Kidney tubule cell (primary cell): ENCODE measurements at places on chromosomes 7 and 10.

DNA sequence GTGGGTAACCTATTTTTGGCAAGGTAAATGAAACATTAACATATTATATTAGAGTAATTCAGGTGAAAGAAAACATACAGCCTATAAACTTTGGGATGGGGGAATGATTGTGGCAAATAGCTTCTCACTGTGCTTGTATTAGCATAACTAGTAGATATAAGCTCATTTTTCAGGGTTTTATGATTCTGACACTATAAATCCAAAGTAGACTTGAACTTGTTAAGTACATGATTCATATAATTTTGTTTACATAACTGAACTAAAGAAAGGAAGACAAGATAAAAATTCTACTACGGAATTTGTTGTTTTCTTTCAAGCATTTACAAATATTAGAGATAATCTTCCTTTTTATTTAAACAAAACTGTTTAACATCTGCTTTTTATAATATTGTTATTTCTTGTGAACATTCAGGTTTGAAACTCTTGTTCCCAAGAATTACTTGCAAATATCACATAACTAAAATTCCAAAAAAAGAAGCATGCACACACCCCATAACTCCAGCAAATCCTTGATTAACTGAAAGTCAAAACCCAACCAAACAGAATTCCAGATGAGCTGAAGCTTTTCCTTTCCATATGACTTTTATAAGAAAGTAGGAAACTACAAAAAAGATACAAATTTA lies 142.3 kb downstream of the JAZF1 start:
- no peak for DNase-seq

GRCh38 chr7:42893346-42894240 lies 18.3 kb downstream of the C7orf25 start:
- no peak for DNase-seq

DNA sequence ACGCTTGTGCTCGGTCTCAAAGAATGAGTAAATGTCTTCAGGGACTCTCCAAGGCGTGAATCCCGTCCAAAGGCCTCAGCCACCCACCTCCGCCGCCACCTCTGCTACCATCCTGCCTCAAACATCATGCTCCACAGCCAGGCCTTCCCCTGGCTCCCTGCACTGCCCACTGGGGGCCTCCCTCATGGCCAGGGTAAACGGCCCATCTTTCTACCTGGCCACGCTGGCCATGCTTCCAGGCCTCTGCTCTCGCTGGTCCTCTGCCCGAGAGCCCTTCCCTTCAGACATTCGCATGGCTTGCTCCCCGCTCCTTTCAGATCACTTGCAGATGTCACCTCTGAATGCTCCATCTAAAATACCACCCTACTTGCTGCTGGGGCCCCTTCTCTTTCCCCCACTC lies 40.2 kb downstream of the ZNF783 start:
- DNase-seq = no peak

- no peak for DNase-seq
Observed at GRCh38 chr10:112000466-112000865, 183.1 kb downstream of the GPAM start.

DNA sequence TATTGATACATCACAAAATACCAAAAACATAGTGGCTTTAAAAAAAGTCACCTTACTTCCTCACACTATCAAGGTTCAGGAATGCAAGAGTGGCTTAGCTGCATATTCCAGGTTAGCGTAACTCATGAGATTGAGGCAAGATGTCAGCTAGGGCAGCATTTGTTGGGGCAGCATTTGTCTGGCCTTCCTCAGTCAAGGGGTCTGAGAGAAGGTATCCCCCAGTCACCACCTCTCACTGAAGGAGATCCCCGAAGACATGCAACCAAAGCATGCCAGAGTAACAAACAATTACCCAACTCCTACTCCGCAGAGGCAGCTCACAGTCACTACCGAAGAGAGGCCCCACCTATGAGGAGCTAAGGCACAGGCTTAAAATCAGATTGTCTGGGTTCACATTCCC lies 48.4 kb downstream of the C10orf71 start:
- DNase-seq = no peak

DNA sequence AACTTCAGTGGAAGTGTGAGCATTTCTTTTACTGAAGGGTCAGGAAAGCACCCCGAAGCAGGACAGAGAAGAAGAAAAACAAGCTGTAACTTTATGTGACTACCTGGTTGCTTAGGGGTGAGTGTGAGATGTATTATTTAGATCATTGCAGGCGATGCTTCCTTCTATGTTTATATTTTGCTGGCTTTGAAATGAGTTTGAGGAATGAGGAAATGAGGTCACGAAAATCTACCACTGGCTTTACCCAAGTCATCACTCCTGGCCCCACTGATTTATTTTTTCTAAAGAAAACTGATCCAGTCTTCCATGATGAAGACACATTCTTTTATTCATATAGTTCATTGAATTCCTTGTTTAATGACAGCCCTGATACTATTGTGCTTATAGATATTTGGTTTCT lies 716.6 kb upstream of the FZD8 start:
- peak; percentile 73 for DNase-seq

DNA sequence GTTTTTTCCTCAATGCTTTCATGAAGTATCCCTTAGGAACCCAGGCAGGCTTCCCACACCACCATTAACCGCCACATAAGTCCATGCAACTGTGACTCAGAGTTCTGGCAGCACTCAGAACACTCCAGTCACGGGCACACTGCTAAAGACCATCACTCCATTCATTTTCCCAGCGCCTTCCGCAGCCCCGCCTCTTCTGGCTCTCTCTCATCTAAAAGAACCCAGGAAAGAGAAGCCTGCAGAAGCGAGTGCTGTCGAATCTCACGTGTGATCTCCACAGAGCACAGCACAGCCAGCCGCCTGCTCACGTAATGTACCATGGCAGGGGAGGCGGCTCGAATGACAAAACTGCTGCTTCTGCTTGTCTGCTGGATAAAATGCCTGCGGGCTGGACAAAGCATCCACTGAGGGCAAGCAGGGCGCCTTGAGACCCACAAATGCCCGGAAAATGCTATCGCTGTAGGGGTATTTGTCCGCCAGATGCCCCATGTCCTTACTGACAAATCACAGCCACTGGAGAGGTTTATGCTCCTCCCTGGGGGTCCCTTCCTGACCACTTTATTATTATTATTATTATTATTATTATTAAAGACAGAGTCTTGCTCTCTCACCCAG lies 1.8 kb downstream of the PSMG3 start:
- peak; percentile 83 for DNase-seq

DNA sequence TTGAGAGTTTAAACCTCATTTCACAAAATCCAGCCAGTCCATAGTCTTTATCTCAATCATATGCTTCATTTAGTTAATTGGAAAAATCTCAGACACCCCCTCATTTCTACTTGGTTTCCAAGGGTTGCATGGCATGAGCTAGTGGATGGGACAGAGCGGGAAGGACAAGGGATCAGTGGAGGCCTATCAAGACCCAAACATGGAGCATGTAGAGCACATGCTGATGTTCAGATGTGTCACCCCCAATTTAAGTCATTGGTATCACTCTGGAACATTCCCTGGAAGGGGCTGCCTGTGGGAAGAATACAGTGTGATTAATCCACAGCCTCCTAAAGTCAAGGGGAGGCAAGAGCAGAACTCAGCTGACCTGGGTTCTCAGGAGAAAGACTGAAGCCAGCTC lies 2.3 kb downstream of the C10orf71 start:
- DNase-seq = no peak

GRCh38 chr7:141844256-141844655 lies 3.0 kb upstream of the PRSS37 start:
- DNase-seq = no peak

DNA sequence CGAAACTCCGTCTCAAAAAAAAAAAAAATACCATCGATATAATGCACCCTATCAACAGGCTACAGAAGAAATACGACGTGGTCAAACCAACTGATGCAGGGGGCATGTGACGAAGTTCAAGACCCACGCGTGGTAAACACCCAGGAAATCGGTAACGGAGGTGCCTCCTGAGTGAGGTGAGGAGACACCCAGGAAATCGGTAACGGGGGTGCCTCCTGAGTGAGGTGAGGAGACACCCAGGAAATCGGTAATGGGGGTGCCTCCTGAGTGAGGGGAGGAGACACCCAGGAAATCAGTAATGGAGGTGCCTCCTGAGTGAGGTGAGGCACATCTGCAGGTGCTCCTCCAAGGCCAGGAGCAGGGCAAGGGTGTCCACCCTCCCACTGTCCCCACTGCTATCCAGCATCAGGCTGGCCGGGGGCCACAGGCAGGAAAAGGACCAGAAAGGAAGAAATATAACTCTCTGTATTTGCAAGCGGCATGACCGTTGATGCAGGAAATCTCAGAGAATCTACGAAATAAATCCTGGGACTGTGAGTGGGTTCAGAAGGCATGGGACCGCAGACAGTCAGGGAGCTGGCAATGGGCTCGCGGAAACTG lies 10.7 kb upstream of the GPR146 start:
- no peak for DNase-seq

DNA sequence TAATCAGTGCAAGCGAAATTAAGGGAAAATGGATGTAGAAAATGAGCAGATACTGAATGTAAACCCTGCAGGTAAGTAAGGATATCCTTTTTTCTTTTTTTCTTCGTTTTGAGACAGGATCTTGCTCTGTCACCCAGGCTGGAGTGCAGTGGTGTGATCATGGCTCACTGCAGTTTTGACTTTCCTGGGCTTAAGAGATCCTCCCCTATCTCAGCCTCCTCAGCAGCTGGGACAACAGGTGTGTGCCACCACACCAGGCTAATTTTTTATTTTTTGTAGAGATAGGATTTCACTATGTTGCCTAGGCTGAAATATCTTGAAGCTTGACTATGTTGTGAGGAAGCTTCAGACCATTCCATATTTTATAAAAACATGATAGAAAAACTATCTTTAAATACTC lies 4.3 kb downstream of the PDCD4 start:
- no peak for DNase-seq

- no peak for DNase-seq
Observed at GRCh38 chr7:4645246-4645645, 36.8 kb upstream of the FOXK1 start.

GRCh38 chr10:119370972-119371703 lies 163.8 kb downstream of the GRK5 start:
- DNase-seq = no peak

DNA sequence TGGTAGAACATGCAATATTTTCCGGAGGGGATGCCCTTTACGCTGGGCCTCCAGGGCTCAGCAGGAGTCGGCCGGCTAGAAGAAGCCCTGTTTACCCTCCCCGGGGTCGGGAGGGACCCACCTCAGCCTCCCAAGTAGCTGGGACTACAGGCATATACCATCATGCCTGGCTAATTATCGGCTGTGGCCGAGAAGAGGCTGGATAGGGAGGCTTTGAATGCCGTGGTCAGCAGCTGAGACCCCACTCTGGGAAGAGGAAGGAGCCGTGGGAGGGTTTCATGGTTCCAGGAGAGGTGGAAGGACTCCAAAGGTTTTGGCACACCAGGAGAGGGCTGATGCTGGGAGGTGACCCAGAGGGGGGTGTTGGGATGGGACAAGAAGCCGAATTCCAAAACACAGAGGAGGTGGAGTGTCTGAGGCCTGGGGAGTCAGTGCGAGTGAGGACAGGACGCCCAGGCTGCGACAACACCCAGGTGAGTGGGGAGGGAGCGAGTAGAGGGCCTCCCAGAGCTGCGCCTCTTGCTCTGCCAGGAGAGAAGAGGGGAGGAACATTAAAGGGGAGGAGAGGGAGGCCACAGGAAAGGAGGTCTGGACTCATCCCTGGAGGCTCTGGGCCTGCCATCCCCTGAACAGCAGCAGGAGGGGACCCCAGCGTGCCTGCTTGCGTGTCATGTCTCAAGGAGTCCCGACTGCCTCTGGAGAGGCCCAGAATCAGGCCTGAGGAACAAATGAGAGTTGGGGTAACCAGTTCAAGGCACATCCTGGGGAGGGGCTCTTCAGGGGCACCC lies 19.6 kb downstream of the GRID2IP start:
- DNase-seq = no peak

- DNase-seq = peak; percentile 69
Observed at GRCh38 chr10:12201543-12201942, 5.6 kb downstream of the CDC123 start.
